Dermis microvascular lymphatic vessel endothelial cell (primary cell): ENCODE measurements at places on chromosomes 7 and 10.
A peak's percentile ranks its signal among the peaks of the same experiment; 100 is the strongest.

DNA sequence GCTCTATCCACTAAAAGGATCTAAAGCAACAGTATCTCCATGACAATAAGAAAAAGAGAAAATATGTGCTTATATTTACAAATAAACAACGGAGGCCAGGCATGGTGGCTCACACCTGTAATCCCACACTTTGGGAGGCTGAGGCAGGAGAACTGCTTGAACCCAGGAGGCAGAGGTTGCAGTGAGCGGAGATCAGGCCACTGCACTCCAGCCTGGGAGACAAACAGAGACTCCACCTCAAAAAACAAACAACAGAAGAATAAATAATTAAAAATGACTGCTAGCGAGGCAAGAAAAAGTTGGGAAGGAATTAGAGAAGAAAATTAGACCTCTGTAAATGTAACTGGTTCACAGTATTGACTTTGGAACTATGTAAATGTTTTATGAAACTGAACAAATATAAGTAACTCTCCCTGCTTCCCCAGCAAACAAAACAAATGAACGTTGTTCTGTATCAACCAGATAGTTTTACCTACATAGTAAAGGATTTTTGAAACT is 17.1 kb downstream of the TRIM24 start:
- DNase-seq = no peak

DNA sequence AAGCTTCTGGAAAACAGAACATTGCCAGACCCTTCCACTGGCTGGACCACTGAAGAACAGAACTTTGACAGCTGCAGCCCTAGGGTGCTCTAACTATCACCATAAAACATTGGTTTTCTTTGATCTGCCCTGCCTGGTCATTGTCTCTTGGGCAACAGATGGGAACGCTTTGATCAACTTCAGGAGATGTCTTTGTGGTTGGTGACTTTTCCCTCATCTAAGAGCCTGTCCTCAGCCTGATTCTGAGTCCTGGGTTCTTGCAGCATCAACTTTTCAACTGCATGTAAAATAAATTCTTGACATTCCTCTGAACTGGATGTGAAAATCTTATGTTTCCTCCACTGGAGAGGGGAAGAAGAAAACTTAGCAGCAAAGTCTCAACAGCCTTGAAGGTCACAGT is 53.1 kb upstream of the ZNRF2 start:
- no peak for DNase-seq

GRCh38 chr7:90256778-90257177 is 11.8 kb downstream of the CFAP69 start:
- DNase-seq = no peak

DNA sequence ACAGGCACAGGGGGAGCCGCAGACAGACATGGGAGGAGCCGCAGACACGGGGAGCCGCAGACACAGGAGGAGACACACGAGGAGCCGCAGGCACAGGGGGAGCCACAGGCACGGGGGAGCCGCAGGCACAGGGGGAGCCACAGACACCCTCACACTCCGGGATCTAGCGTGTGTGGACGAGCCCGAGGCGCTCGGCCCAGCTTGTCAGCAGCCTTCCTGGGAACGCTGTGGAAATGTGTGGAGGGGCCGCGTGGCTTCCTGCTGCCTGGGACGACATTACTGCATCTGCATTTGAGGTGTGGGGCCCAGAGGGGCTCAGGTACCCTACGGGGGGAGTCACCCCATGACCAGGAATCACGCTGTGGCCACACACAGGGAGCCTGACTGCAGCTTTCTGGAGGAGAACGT is 313.2 kb downstream of the PTPRN2 start:
- no peak for DNase-seq

- DNase-seq = no peak
These were observed 161.6 kb upstream of the PRSS1 start for GRCh38 chr7:142587578-142588191.

- DNase-seq = no peak
These were observed 41.8 kb downstream of the FGFR2 start for GRCh38 chr10:121556455-121556854.

- no peak for DNase-seq
These were observed 194.3 kb downstream of the ELFN1 start for GRCh38 chr7:1864161-1864940.

- DNase-seq = peak; percentile 69
These were observed 25.7 kb upstream of the FAM180A start for GRCh38 chr7:135774284-135774683.

- DNase-seq = no peak
These were observed 22.6 kb downstream of the CCDC3 start for GRCh38 chr10:12978891-12979290.

DNA sequence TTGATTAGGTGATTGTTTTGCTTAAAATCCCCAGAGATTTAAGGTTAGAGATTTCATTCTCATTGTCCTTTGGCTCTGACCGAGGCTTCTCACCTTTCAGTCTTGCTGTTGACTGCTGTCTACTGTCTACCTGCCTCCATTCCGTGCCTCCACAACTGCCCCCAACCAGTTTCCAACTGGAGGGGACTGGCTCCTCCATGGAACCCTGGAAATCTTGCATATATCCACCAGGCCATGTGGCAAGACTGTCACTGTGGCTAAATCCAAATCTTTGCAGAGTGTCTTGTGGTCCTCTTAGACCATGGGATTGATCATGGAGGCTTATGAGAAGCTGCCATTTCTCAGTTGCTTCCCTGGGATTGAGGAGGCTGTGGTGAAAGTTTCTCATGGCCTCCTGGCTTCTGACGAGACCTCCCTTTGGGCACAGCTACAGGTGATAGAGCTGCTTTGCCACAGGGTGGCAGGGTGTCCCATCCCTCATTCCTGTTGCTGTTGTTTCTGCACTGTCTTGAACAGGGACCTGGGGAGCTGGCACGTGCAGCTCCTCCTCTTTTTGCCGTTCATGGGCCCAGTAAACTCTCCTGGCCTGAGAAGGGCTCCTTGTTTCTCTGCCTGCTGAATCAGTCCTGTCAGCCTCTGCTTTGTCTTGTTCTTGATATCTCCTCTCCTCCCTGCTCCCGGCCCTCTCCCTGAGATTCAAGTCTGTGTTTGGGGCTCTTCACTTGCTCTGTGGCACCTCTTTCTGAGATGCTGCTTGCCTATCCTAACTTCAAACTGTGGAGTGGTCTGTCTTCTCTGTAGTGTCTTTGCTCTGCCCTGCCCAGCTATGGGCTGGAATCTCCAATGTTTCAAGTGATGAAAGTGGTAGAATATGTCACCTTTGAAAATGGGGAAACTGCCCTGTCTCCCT is 63.6 kb upstream of the IGFBP3 start:
- no peak for DNase-seq

- no peak for DNase-seq
These were observed 46.9 kb downstream of the STEAP1B start for GRCh38 chr7:22452960-22453558.

DNA sequence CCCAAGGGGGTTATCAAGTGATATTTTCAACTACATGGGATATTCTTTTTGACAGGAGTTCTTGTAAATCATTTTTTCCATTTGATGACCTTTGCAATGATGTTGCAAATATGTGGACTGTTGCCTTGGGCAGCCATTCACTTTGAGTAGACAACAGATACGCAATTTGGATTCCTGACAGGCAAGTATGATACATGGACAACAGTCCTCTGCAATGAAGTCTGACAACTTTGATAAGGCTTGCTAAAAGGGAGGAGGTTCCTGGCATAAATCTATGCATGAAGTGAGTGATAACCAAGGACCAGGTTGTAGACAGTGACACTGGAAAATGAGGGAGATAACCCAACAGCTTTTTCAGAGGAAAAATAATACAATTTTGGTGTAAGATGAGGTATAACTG is 17.7 kb downstream of the LRRD1 start:
- DNase-seq = no peak

DNA sequence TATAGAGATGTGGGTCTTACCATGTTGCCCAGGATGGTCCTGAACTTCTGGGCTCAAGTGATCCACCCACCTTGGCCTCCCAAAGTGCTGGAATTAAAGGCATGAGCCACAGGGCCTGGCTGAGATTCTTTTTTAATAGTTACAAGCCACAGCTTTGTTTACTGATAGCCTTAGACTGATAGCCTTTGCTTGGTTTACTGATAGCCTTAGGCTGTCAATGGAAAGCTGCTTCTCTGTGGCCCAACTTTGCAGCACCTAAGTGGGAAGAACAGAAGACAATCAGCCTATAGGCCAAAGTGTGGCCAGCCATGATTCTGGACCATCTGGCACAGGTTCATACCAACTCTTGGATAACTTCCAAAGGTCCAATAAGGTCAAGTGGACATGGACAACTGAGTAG is 24.1 kb upstream of the CDCA7L start:
- DNase-seq = no peak

GRCh38 chr10:82150123-82150900 is 275.3 kb downstream of the NRG3 start:
- peak; percentile 20 for DNase-seq

GRCh38 chr7:1144269-1144771 is 15.7 kb downstream of the ZFAND2A start:
- peak; percentile 48 for DNase-seq

- no peak for DNase-seq
These were observed 754 bp downstream of the SEMA3D start for GRCh38 chr7:85186083-85186520.

DNA sequence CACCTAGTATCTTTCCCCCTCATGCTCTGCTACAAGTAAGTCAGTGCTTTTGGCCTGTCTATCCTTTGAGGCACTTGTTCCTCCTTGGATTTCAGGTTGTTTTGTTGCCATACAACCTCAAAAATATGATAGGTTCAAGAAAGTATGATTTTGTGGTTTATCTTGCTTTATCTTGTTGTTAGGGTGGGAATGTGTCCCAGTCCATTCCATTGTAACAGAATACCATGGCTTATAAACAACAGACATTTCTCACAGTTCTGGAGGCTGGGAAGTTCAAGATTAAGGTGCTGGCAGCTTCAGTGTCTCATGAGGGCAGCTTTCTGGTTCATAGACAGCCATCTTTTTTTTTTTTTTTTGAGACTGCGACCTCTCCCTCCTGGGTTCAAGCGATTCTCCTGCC is 72.1 kb downstream of the TMEM270 start:
- no peak for DNase-seq

- no peak for DNase-seq
These were observed 5.4 kb upstream of the COBL start for GRCh38 chr7:51321961-51322515.

DNA sequence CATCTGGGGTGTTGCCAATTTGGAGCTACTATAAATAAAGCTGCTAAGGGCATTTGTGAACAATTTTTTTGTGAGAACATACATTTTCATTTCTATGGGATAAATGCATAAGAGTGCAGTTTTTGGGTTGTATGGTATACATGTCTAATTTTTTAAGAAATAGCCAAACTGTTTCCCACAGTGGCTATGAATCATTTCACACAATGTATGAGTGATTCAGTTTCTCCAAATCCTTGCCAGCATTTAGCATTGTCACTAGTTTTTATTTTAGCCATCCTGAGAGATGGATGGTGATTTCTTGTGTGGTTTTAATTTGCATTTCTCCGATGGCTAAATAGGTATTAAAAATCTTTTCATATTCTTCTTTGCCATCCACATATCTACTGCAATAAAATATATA is 105.3 kb downstream of the AMPH start:
- DNase-seq = no peak

DNA sequence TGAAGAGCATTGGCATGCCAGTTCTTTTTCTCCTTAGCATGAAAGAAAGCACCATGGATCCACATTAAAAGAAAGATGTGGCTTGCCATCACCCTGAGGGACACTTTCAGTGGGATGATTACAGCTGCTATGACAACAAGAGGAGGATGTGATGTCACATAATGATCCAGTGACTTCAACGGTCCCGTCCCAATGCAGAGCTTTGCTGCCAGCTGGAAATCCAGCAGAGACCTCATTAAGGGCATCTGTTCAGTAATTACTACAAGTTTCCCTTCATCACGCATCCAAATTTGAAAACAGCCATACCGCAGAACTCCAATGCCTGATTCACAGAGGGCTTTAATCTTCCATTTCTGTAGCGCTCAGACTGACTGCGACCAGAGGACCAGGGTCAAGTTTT is 206.6 kb downstream of the LSM5 start:
- DNase-seq = no peak

GRCh38 chr7:112205343-112206237 is 609 bp downstream of the DOCK4 start:
- DNase-seq = no peak

DNA sequence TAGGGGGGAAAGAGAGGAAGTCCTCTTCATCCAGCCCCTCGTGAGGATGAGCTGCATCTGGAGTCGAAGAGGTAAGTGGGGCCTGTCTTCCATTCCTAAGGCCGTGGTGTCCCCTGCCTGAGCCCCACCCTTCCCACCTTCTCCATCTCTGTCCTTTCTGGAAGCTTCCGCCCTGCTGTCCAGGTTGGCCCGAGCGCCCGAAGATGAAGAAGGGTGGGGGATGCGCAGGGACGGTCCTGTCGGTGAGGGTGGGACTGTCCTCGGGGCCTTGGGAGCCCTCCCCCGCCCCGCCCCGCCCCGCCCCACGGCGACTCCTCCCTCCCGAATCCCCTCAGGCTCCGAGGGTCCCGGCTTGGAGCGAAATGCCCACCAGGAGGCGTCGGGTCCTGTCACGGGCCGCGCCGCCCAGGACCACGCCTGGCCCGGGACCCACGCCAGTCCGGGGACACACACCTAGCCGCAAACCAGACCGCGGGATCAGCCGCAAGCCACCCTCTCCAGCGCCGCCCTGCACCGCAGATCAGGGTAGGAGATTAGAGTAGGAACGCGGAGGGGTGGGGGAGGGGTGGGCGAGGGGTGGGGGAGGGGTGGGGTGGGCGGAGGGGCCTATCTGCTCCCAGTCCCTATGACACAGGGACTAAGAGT is 15.3 kb downstream of the GPRIN2 start:
- no peak for DNase-seq

- DNase-seq = peak; percentile 96
These were observed 10.4 kb upstream of the LMBR1 start for GRCh38 chr7:156903232-156903909.
